ENCODE measurements at places on chromosomes 12 and 14.

- DNase-seq, result no peak
These were observed 167.2 kb upstream of the FRMD6 start for GRCh38 chr14:51484485-51484884.

- no peak for DNase-seq
These were observed 918 bp downstream of the LIN7A start for GRCh38 chr12:80936642-80937390.

DNA sequence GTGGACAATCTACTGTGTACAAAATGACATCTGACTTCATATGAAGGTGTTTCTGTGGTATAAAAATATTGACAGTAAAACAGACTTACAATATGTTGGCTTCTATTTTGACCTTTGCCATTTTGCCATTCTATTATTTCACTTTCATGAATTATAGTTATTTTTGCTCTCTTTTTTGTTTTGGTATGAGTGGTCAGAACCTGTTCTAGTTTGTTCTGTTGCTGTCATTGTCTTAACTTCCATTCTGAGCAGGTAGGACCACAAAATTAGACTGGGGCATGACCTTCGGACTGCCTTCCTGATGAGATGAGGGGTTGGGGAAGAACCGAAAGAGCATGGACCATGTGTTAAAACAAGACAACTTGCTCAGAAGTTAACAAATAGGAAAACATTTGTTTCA, 36.5 kb upstream of the IFNG-AS1 start:
- DNase-seq, result no peak

DNA sequence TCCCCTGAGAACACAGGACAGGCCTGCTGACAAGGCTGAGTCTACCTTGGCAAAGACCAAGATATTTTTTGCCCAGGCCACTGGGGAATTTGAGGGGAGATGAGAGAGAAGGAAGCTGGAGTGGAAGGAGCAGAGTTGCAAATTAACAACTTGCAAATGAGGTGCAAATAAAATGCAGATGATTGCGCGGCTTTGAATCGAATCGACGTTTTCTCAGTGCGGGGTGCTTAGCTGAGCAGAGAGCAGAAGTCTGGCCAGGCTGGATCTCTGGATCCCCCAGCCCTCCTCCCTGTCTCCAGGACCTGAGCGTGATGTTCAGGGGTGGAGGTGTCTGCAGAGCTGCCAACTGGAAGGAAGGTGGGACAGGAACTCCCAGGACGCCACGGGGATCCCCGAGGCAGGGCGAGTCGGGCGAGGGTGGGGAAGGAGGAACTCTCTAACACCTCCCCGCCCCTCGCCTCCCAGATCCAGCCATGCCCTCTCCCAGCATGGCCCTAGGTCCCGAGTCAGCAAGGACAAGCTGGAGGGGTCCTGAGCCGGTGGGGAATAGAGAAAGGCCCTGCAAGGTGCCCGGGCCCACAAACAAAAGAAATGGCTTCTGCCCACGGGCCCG, 527 bp upstream of the CARMIL3 start:
- no peak for DNase-seq
